A172 (cell line): ENCODE measurements at places on chromosomes 5 and 9. TPM values are rescaled to one million over a fixed set of nuclear protein-coding genes. Genes with fewer than 3 reads are reported as not detected.

DNA sequence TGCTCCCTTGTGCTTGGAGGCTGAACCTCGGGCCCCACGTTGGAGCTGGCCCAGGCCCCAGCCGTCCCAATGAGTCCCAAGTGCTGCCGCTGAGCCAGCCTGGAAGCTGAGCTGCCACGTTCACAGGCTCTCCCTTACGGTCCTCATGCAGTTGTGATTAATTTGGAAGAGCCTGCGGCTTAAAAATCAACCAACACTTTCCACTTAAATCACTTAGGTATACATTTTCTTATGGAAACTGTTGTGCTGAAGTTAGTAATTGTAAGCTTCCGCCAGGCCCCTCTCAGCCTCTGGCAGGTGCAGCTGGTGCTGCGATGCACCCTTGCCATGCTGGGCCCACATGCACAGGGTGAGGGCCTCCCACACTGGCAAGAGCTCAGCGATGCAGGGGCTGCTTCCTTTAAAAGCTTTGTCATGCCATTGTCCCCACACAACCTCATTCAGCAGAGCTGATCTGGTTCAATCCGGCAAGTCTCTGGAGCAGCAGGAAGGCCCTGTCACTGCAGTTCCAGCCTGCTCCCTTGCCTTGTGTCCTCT is 61.0 kb downstream of the IPPK start:
- no peak for DNase-seq

GRCh38 chr5:168365581-168366081 is 74.2 kb downstream of the WWC1 start:
- DNase-seq = no peak

DNA sequence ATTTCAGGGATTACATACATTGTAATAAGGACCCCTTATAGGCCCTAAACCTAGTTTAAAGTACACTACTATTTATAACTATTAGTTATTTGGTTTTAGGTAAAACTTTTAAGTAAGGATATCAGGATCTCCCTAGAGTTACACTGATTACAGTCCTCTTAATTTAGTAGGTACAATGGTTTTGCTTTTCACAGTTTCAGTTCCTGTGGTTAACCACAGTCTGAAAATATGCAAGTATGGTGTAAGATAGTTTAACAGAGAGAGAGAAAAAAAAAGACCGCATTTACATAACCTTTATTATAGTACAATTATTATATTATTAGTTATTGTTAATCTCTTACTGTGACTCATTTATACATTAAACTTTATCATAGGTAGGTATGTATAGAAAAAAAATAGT is 725.3 kb upstream of the PTPRD start:
- no peak for DNase-seq

- DNase-seq = no peak
These were observed 532.9 kb downstream of the ANXA1 start for GRCh38 chr9:73684601-73685000.

GRCh38 chr5:2007878-2008501 is 125.3 kb upstream of the IRX4 start:
- DNase-seq = no peak

- DNase-seq = no peak
These were observed 92.2 kb upstream of the TRPC7 start for GRCh38 chr5:136457390-136458013.

GRCh38 chr5:115859378-115859777 is 17.6 kb downstream of the AP3S1 start:
- no peak for DNase-seq

- DNase-seq = no peak
These were observed 15.9 kb downstream of the SRD5A1 start for GRCh38 chr5:6649186-6649585.

GRCh38 chr9:112502175-112502946 is 15.7 kb downstream of the KIAA1958 start:
- DNase-seq = no peak

DNA sequence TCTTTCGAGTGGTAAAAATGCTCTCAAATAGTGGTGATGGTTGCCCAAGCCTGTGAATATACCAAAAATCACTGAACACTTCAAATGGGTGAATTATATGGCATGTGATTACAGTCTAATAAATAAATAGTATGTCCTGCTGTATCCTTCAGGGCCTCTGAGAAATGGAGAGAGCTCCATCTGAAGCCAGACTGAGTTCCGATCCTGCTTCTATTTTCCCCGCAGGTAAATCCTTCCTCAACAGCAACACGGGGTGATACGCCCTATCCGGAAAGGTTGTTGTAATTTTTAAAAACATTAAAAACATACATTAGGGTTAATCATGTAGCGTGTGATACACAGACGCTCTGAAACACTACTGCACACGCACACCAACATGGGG is 695 bp upstream of the SNAPC3 start:
- no peak for DNase-seq

DNA sequence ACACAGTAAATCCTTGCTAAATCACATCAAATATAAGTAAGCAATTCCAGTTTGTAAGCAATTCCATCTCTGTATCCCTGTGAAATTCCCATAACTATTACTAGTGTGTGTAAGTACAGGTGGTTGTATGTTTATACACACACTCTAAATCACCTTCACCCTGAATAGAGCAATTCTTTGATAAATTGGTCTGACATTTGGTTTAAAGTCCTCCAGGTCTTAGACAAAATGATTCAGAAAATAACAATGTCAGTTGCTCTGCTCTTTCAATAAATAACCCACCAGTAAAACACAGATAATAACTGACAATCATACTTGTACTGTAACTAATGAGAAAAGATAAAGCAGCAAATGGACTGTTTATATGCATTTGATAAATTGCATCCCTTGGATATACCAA is 226.3 kb downstream of the SPOCK1 start:
- no peak for DNase-seq

DNA sequence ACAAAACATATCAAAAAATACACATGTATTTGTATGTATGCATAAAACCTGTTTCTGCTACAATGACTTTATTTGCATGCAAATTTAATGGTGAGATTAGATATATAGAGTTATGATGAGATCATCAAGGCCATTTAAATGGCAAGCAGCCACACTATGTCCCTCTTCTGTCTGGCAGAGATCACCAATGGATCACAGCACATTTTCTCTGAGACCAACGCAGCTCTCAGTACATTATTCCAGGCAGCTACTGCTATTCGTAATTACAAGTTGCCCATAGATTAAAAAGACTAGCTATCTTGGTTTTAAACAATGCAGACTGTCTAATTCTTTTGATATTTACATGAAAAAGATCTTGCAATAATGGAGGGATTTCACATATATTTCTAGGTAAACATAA is 629.5 kb downstream of the PDE4D start:
- DNase-seq = no peak

- no peak for DNase-seq
These were observed 152.1 kb upstream of the GAS1 start for GRCh38 chr9:87099407-87099806.

DNA sequence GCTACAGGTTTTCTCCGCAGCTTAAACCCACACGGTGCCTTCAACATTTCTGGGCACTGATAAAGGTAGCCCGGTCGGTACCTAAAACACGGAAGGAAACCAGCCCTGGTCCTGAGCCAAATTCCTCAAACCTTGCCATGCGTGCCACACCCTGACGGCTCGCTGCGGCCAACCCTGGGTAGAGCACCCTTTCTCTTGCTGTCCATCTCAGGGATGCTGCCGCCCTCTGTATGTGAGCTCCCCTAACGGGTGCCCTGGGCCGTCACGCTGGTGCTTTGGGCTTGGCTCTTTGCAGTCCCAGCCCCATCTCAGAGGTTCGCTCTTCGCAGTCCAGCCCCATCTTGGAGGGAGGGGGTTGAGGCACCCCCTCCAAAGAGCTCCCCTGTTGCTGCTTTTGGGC is 43.9 kb downstream of the PNPLA7 start:
- no peak for DNase-seq

GRCh38 chr9:20200991-20201431 is 412.2 kb upstream of the SLC24A2 start:
- no peak for DNase-seq

DNA sequence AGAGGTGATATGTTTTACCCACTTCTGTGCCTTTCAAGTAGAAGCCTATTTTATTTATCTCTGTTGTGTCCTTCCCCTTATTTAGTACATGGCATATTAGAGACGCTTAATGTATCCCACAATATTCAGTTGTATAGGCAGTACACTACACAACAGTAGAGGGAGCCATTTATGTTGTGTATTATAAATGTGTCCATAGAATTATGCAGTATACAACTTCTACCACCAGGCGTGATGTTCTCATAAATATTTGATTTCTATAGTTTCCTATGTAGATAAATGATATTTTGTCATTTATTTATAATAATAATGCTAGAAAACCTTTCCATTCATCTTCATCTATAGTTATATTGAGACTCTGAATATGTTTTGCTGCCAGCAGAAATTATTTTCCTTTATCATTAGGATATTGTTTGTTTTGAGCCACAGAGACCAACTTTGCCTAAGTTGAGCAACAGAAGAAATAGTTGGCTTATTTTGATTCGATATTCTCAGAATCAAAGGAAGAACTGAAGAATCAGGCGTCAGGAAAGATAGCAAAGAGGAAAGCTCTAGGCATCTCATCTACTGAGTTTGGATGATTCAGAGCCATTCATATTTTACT is 81.7 kb downstream of the ADAMTS19 start:
- DNase-seq = peak; percentile 2

The WASHC1 gene
- 4.4 and 6.1 TPM in 2 replicates for total RNA-seq

The C5 gene
- total RNA-seq = 6.3 and 11.5 TPM in 2 replicates

The GFPT2 gene
- total RNA-seq = 42.0 and 50.5 TPM in 2 replicates

The CRAT gene
- 52.7 and 69.4 TPM in 2 replicates for total RNA-seq

The FOXD4L5 gene
- total RNA-seq = not detected in 2 replicates

The CD274 gene
- 1.4 and 2.2 TPM in 2 replicates for total RNA-seq

The BARHL1 gene
- not detected in 2 replicates for total RNA-seq

The FOXD4L6 gene
- not detected in 2 replicates for total RNA-seq

The SPATA31E1 gene
- total RNA-seq = not detected in 2 replicates

The GAS1 gene
- 1.3 and 1.7 TPM in 2 replicates for total RNA-seq
